ENCODE measurements at places on chromosomes 3 and 15. TPM values are rescaled to one million over a fixed set of nuclear protein-coding genes. Genes with fewer than 3 reads are reported as not detected.

Gene SMCO1
- total RNA-seq, result 20.8 TPM

DNA sequence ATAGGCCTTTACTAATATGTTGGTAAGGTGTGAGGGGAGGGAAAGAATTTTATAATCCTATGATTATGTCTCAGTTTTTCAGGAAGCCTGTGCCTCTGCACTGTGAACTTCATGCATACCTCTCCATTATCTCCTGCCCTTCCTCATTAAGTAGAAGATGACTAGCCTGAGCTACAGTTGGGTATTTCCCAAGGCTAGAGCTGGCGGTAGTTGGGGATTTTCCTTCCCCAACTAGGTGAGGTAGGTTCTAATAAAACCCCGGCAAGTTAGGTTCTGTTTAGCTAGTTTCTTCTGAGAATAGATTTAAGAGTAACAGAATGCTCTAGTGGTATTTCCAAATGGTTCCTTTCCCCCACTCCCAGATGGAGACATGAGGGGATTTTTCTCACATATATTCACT lies 414.5 kb downstream of the GRM7 start:
- H3K27me3 ChIP-seq, result no peaks in the 10 kb centered on the region
- H3K4me1 ChIP-seq, result no peaks in the 10 kb centered on the region
- H3K27ac ChIP-seq, result no peak overlapping the region
- no peaks in the 10 kb centered on the region for H3K36me3 ChIP-seq
- no peak for DNase-seq

- H3K36me3 ChIP-seq, result no peaks in the 10 kb centered on the region
- peaks cover 5% of the 10 kb centered on the region for H3K27me3 ChIP-seq
- H3K4me3 ChIP-seq, result no peak overlapping the region
- H3K4me1 ChIP-seq, result peaks cover 19% of the 10 kb centered on the region
These were observed 3.7 kb upstream of the GASK1A start for GRCh38 chr3:42975456-42975855.

GRCh38 chr15:39140060-39140604 lies 440.7 kb upstream of the THBS1 start:
- no peaks in the 10 kb centered on the region for H3K36me3 ChIP-seq
- H3K4me1 ChIP-seq, result no peaks in the 10 kb centered on the region
- H3K27ac ChIP-seq, result no peak overlapping the region
- DNase-seq, result no peak
- H3K27me3 ChIP-seq, result no peaks in the 10 kb centered on the region

DNA sequence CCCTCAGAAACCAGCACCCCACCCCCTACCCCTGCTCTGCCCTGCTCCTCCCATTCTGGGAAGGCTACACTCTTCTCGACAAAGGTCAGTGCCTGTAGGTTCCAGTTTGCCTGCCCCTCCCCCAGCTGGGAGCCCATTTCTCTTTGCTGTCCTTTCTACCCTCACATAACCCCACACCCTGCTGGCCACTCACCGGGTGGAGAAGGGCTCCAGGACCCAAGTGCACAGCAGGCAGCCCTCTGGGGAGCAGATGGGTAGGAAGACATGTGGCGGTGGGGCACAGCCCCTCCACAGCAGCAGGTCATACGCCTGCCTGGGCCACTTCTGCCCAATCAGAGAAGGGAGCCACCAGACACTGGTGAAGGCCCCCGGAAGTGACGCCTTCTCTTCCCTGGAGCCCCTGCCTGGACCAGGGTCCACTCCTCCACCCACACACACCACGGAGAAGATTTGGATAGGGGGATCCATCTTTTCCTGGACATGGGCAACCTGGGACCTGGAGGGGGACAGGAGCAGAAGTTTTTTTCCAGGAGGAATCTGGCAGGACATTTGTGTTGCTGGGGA lies at the start of gene THPO:
Gene THPO (minus strand): TSS at position 326 of the 564 bp plus-strand sequence. CDS start 1,948 bp downstream, outside the sequence.
- no peaks in the 10 kb centered on the region for H3K27me3 ChIP-seq
- H3K4me1 ChIP-seq, result peaks cover 42% of the 10 kb centered on the region
- H3K4me3 ChIP-seq, result no peak within 1 kb of the TSS
- H3K27ac ChIP-seq, result no peak within 1 kb of the TSS

GRCh38 chr3:43095370-43095769 lies 10.5 kb downstream of the POMGNT2 start:
- H3K4me1 ChIP-seq, result no peaks in the 10 kb centered on the region
- DNase-seq, result no peak
- no peak overlapping the region for H3K27ac ChIP-seq
- H3K4me3 ChIP-seq, result no peak overlapping the region

GRCh38 chr15:56537881-56538280 lies 72.9 kb upstream of the MNS1 start:
- no peaks in the 10 kb centered on the region for H3K4me1 ChIP-seq
- H3K36me3 ChIP-seq, result no peaks in the 10 kb centered on the region
- no peak overlapping the region for H3K4me3 ChIP-seq

Gene SLC7A14
- not detected for total RNA-seq

- no peak overlapping the region for H3K27ac ChIP-seq
- peaks cover 11% of the 10 kb centered on the region for H3K4me1 ChIP-seq
- H3K27me3 ChIP-seq, result no peaks in the 10 kb centered on the region
- H3K36me3 ChIP-seq, result no peaks in the 10 kb centered on the region
These were observed 428.8 kb upstream of the TBL1XR1 start for GRCh38 chr3:177626045-177626444.

DNA sequence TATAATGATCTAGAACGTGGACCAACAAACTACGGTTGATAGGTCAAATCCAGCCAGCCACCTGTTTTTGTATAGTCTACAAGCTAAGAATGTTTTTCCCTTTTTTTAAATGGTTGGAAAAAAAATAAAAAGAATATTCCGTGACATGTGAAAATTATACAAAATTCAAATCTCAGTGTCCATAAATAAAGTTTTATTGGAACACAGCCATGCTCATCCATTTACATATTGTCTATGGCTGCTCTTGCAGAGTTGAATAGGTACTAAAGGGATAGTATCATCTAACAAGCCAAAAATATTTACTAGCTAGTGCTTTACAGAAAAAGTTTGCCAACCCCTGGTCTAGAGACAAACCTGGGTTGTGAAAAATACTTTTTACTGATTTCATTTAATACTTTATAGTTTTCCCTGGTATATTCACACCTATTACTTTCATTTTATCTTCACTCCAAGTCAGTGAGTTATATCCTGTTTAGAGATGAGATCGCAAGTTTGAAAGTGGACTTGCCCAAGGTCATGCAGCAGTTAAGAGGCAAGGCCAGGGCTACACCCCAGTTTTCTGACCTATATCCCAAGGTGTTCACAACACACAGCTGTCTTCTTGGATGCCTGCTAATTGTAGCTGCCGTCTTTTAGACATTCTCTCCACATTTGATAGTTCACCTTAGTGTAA lies 58.4 kb downstream of the IGF2BP2 start:
- no peaks in the 10 kb centered on the region for H3K27me3 ChIP-seq
- no peak for DNase-seq
- H3K27ac ChIP-seq, result no peak overlapping the region
- H3K36me3 ChIP-seq, result no peaks in the 10 kb centered on the region
- H3K4me1 ChIP-seq, result peaks cover 10% of the 10 kb centered on the region

Gene ZNF502
- total RNA-seq, result 3.1 TPM

DNA sequence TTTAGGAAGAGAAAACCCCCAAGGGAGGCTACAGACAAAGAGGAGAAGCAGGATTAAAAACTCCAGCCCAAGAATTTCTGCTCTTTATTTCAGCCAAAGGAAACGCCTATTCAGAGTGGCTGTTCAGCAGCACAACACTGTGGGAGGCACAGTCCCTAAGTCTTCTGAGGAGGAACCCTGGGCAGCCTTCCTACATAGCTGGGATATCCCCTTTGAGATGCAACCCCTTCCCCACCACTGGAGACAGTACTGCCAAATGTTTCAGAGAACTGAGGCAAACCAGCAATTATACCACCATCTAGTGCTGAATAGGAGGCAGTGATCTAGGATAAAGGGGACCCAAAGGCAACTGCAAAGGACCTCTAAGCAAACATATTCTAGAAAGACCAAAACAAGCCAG lies 168.1 kb downstream of the VPS13C start:
- DNase-seq, result no peak
- no peaks in the 10 kb centered on the region for H3K27me3 ChIP-seq
- H3K27ac ChIP-seq, result no peak overlapping the region
- H3K36me3 ChIP-seq, result peaks cover 21% of the 10 kb centered on the region
- no peaks in the 10 kb centered on the region for H3K4me1 ChIP-seq
- no peak overlapping the region for H3K4me3 ChIP-seq

Gene PIGX
- 20.8 TPM for total RNA-seq

DNA sequence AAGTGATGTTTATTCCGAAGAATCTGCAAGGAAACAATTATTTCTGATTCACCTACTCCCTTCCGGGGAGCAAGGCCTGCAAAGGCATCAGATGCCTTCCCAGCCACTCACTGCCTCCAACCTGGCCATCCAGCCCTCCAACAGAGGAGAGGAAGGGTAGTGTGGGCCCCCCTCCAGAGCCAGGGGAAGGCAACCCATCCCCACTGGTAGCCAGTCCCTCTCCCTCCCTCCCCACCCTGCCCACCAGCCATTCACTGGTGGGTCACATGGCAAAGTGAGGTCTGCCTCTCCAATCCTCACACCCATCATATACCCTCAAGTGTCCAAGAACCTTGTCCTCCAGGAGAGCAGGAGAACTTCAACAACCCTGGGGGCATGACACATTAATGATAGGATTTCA lies 2.4 kb upstream of the VIPR1 start:
- H3K27ac ChIP-seq, result no peak overlapping the region
- peak; percentile 5 for DNase-seq

GRCh38 chr3:178086144-178086825 lies 450.0 kb upstream of the KCNMB2 start:
- no peak overlapping the region for H3K4me3 ChIP-seq
- peaks cover 15% of the 10 kb centered on the region for H3K4me1 ChIP-seq
- no peaks in the 10 kb centered on the region for H3K27me3 ChIP-seq
- no peak for DNase-seq
- no peaks in the 10 kb centered on the region for H3K36me3 ChIP-seq
- peak overlapping the region; percentile 9 for H3K27ac ChIP-seq

Gene XRN1
- 27.6 TPM for total RNA-seq

Gene MORC1
- total RNA-seq, result not detected

Gene TAGLN3
- 0.95 TPM for total RNA-seq

GRCh38 chr3:13440204-13440817 lies 20.2 kb upstream of the NUP210 start:
- no peak for DNase-seq
- H3K4me1 ChIP-seq, result no peaks in the 10 kb centered on the region
- H3K36me3 ChIP-seq, result no peaks in the 10 kb centered on the region
- H3K4me3 ChIP-seq, result no peak overlapping the region
- H3K27me3 ChIP-seq, result no peaks in the 10 kb centered on the region

- H3K4me1 ChIP-seq, result no peaks in the 10 kb centered on the region
- no peaks in the 10 kb centered on the region for H3K27me3 ChIP-seq
- no peak for DNase-seq
- H3K4me3 ChIP-seq, result no peak overlapping the region
These were observed 113.4 kb upstream of the BCL6 start for GRCh38 chr3:187858711-187859110.

DNA sequence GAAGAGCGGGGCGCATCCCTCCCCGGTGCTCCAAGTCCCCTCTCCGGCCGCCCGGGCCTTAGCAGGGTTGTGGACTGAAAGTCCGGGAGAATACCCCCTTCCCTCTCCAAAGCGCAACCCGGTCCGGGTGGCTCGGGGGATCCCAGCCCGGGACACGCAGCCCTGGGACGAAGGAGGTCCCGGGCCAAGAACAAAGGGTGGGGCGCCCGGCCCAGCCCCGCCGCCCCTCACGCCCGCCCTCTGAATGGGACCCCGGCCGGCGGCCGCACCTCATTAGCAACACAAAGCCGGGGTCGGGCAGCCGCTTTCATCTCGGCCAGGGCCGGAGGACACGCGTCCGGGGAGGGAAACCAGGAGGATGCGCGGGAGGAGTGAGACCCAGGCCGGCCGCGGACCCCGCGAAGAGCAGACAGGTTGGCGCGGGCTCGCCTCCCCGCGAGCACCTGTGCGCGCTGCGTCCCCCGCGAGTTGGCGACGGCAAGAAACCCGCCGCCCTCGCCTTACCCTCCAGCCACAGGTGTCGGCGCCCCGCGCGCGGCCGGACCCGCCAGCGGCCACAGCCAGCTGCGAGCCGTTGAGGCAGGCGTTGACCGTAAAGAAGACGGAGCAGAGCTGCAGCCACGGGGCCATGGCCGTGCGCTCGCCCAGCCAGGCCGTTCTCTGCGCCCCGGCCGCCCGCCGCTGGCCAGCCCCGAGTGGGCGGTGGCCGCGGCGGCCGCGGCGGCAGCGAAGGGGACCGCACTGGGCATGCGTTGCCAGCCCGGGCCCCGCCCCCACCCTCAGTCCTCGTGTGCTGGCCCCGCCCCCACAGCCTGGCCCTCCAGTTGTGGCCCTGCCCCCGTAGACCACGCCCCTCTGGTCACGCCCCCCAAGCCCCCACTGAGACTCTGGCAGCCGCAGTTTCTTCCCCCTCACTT lies at the start of gene IL17RD:
Gene IL17RD (minus strand): TSS at position 697 of the 917 bp plus-strand sequence. CDS start 67 bp downstream, at position 630.
- peak; percentile 90 for DNase-seq
- H3K27ac ChIP-seq, result peak within 1 kb of the TSS; percentile 39
- peak within 1 kb of the TSS; percentile 84 for H3K4me3 ChIP-seq
- H3K27me3 ChIP-seq, result no peaks in the 10 kb centered on the region
- peaks cover 13% of the 10 kb centered on the region for H3K4me1 ChIP-seq

GRCh38 chr15:53618461-53618860 lies 141.0 kb downstream of the WDR72 start:
- H3K27me3 ChIP-seq, result no peaks in the 10 kb centered on the region
- no peak for DNase-seq
- no peaks in the 10 kb centered on the region for H3K4me1 ChIP-seq
- H3K27ac ChIP-seq, result no peak overlapping the region

- H3K4me1 ChIP-seq, result no peaks in the 10 kb centered on the region
- no peak for DNase-seq
- peak within 1 kb of the TSS; percentile 43 for H3K4me3 ChIP-seq
- H3K27me3 ChIP-seq, result no peaks in the 10 kb centered on the region
- H3K27ac ChIP-seq, result no peak within 1 kb of the TSS
These were observed at the start of gene UNC13C for GRCh38 chr15:53978253-53978906. TSS of gene UNC13C (plus strand) at chr15:53978441. CDS start at chr15:54012904, 34,463 bp downstream.

DNA sequence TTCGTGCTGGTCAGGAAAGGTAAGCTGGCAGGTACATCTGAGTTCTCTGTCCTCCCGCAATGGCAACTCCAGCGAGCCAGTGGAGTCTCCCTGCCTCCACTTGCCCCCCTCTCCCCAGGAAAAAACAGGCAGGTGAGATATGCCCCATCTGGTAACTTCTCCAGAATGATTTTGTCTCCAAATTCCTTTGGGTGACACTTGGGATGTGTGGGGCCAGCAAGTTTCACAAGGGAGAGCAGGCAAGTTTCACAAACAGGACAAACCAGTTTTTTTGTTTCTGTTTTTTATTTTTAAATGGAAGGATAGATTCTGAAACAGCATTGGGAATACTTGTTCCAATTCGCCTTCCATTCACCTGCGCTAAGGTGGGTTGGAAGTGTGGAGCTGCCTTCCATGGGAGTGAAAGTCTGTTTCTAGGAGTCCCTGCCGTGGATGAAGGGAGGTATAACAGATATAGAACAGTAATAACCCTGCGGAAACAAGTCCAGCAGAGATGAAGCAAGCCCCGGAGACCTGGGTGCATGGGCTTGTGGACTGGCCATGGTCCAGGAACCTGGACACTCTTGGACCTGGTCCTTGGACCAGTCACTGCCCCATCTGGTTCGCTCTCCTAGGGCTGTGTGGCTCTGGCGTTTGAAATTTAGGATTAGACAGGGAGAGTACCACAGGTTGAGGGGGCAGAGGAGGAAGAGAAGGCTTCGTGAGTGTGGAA lies 22.9 kb upstream of the KIF23 start:
- no peak overlapping the region for H3K27ac ChIP-seq
- no peaks in the 10 kb centered on the region for H3K36me3 ChIP-seq
- H3K27me3 ChIP-seq, result no peaks in the 10 kb centered on the region
- peaks cover 5% of the 10 kb centered on the region for H3K4me1 ChIP-seq
- DNase-seq, result no peak
